ENCODE measurements at places on chromosomes 11 and 22.

GRCh38 chr11:34263441-34264091 is 94.2 kb downstream of the ABTB2 start:
- DNase-seq: no peak

- no peak for DNase-seq
These were observed 120.8 kb downstream of the CTTN start for GRCh38 chr11:70519117-70519516.

- DNase-seq: no peak
These were observed 9.7 kb downstream of the OR5AN1 start for GRCh38 chr11:59368238-59369022.

- no peak for DNase-seq
These were observed 52.2 kb upstream of the CEP126 start for GRCh38 chr11:101862391-101863233.

DNA sequence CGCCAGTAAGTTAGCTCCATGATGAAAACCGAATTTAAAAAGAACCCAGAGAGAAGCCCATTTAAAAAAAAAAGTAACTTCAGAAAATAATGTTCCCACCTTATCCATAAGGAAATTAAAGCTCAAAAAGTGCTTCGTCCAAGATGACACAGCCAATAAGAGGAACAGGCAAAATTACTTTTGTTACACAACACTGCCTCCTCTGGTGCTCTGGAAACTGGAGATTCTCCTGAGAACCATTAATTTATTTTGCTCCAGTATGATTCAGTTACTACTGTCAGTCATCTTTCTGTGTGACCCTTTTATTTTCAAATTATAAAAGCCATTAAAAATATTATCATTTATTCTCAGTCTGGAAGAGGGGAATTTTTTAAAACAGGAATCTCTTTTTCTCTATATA is 2.0 kb downstream of the IFT27 start:
- no peak for DNase-seq

GRCh38 chr22:49099496-49100124 is 728.1 kb downstream of the BRD1 start:
- no peak for DNase-seq

DNA sequence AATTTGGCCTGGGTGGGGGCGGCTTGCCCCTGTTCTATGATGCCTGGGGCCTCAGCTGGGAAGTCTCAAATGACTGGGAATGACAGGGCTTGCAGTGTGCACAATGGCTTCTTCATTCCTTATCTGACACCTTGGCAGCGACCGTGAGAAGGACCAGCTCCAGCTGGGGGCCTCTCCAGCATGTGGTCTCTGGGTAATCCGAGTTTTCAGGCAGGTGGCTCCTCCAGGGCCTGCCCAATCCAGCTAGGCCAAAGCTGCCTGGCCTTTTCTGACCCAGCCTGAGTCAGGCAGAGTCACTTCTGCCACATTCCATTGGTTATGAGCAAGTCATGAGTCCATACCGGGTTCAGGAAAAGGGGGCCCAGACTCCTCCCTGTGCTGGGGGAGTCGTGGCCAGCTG is 646.0 kb downstream of the OPCML start:
- DNase-seq: no peak

DNA sequence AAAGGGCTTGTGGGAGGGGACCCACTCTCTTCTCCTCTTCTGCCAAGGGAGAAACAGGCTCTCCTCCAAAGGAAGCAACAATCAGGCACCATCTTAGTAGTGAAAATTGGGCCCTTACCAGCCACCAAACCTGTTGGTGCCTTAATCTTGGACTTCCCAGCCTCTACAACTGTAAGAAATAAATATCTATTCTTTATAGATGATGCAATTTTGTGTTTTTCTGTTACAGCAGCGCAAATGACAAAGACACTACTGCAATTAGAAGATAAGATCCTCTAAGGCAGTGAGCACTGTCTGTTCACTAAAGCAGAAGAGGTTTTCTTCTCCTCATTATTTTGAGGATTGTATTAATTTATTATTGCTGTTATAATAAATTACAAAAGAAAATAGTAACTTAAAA is 691.4 kb upstream of the CCDC179 start:
- DNase-seq: no peak

All from omental fat pad (tissue), 4 donors.